CD4-positive, alpha-beta T cell (primary cell): ENCODE measurements at places on chromosomes 2 and 18.

- peak; percentile 15 for DNase-seq
These were observed 30.7 kb upstream of the ERCC3 start for GRCh38 chr2:127324635-127325034.

- no peak for DNase-seq
These were observed 48.0 kb downstream of the EFEMP1 start for GRCh38 chr2:55875434-55876135.

- no peak for DNase-seq
These were observed 3.2 kb downstream of the STRN start for GRCh38 chr2:36963106-36963505.

DNA sequence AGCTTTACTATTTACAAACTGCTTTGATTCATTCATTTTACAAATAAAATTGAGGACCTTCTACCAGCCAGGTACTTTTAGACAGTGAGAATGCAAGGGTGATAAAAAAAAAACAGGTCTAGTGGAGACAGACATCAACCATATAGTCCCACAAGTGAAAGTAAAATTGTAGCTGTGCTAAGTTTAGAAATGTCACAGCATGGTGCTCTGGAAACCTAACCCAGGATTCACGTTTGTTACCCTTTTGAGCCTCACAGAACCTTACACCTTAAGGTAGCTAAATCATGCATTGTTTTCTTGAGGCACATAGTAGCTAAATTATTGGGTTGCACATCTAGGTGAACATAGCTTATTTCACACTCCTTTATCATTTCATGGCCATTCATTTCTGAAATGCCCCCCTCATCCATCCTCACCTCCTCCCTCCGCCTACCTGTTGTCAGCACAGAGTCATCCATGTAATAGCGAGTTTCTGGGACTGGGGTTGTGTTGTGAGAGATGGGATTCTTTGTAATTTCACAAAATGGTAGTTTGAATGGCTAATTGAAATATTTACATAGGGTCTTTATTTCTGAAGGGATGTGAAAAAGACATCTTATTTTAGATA is 7.1 kb downstream of the MTA3 start:
- no peak for DNase-seq

- no peak for DNase-seq
These were observed 96.3 kb upstream of the TANK start for GRCh38 chr2:161063946-161064306.

DNA sequence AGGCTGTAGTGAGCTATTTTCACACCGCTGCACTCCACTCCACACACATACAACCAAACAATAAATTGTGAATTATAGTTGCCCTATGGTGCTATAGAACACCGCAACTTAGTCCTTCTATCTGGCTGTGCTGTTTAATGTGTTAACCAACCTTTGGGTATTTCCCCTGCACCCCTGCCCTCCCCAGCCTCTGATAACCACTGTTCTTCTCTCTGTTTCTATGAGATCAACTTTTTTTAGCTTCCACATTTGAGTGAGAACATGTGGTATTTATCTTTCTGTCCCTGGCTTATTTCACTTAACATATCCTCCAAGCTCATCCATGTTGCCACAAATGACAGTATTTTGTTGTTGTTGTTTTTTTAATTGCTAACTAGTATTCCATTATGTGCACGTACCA is 32.5 kb downstream of the TET3 start:
- DNase-seq = no peak

GRCh38 chr2:205484764-205485163 is 197.5 kb upstream of the NRP2 start:
- DNase-seq = no peak

- no peak for DNase-seq
These were observed 92.3 kb upstream of the CAPN13 start for GRCh38 chr2:30899516-30900054.

- no peak for DNase-seq
These were observed 16.1 kb downstream of the SERPINB5 start for GRCh38 chr18:63492851-63493250.

GRCh38 chr2:240403396-240404104 is 31.9 kb upstream of the GPC1 start:
- DNase-seq = no peak

DNA sequence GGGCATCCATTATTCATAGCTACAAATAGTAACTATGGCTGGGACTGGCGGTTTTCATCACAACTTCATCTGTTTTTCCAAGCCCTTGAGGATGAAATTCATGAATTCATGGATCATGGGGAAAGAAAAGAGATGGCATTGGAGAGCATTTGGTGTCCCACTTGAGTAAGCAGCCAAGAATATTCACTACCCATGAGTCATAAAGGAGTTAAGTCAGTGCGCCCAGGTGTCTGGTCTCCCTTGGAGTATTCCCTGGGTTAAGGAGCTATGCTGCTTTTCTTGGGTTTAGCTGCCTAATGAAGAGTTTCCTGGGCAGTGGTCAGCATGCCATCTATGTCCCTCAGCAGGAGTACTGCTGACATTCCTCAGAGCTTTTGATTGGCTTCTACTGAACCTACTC is 21.3 kb upstream of the LDAH start:
- no peak for DNase-seq

DNA sequence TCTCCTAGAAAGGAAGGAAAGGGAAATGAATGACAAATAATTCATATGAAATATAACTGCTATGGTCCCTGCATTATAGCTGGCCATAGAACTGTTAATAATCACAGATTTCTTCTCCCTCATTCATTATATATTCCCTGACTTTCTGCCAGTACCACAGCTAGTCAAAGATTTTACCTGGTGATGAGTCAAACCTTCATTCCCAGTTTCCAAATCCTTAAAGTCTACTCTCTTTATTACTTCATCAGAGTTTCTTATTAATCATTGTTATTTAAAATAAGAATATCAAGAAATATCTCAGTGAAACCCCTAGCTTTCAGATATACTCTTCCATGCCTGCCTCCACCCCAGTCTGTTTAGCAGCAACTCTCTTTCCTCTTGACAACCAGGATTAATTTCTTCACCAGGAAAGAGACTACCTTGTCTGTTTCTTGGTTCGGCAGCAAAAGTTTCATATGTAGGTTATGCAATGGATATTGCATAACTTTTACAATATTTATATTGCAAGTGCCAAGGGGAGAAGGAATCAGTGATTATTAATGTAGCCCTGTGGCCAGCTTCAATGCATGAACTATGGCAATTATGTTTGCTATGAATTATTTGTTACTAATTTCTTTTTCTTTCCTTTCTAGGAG is 533.8 kb downstream of the FBXO15 start:
- DNase-seq = no peak

DNA sequence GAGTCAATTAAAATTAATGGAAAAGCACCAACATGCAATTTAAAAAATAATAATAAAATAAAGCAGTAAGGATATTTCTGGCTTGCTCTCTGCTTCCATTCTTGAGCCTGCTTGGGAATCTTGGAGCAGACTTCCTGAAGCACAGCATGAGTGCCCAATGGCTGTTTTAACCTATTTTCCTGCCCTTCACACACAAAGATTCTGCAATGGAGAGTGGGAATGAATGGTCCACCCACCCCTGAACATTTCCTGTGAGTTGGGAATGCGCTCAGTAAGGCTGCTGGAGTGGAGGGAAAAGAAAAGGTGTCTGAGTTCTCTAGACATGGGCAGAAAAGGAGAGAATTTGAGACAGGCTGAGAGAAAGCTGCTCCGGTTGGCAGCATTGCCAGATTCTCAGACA is 140.6 kb downstream of the BCL2 start:
- DNase-seq = no peak

DNA sequence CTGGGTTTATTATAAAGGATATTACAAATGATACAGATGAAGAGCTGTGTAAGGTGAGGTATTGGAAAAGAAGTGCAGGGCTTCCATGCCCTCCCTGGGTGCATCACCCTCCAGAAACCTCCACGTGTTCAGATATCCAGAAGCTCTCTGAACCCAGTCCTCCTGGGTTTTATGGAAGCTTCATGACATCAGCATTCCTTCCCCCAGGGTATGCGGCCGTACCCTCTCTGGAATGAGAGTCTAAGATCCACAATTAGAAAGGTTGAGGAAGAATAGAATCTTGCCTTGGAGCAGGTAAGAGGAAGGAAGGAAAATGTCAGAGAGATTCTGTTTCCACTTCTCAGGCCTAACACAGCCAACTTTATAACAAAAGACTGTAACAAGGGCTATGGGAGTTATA is 208.2 kb upstream of the DCC start:
- no peak for DNase-seq

- DNase-seq = no peak
These were observed 26.9 kb downstream of the RMC1 start for GRCh38 chr18:23530195-23530594.

GRCh38 chr2:96305979-96306308 is 598 bp upstream of the SNRNP200 start:
- DNase-seq = no peak

GRCh38 chr2:26457695-26458364 is 20.1 kb downstream of the OTOF start:
- no peak for DNase-seq

GRCh38 chr18:25814841-25815458 is 275.5 kb downstream of the SS18 start:
- peak; percentile 15 for DNase-seq

DNA sequence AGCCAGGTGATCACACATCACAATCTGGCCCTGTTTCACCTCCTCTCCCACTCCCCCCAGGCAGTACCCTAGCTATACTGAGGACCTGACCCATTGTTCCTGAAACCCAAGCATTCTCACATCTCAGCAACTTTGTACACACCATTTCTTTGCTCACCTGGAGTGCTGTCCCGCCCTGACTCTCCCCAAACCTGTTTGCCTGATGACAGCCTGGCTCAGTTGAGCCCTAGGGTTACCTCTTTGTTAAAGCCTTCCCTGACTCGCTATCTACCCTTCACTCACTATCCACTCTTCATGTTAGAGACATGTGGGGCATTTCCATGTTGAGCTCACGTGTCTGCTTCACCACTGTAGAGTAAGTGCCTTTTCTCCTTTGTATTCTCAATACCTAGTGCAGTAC is 49.1 kb downstream of the GREB1L start:
- DNase-seq = no peak

DNA sequence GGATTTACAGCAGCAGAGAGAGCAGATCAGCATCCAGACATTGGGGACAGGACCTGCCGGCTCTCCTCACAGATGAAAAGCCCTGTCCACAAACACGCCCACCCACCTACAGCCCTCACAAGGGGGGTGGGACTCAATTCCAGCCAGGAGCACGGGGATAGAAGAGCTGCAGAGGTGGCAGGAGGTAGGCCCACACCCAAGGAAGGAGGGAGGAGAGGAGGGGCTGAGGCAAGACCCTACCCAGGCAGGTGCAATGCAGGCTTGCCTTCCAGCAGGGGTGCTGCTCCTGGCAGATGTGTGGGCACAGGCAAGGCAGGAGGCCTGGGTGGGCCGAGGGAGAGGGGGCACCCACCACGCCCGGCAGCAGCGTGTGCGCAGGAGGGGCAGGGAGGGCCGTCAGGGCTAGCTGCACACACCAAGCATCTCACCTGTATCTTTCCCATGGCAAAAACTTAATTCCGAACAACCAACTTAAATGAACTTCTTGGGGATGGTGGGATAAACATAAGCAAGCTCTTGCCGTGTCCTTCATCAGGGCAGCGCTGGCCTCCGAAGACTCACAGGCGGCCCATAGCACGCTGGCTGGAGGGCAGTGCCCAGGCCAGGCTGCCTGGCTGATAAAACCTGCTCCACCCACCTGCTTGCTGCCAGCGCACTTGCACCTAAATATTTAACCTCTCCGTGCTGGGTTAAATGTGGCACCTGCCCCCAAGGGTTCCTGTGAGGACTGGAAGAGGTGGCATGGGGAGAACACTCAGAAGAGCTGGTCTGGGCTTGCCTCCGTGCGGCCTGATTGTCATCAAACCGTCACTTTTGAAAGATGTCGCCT is 219.5 kb downstream of the HDAC4 start:
- DNase-seq = no peak

DNA sequence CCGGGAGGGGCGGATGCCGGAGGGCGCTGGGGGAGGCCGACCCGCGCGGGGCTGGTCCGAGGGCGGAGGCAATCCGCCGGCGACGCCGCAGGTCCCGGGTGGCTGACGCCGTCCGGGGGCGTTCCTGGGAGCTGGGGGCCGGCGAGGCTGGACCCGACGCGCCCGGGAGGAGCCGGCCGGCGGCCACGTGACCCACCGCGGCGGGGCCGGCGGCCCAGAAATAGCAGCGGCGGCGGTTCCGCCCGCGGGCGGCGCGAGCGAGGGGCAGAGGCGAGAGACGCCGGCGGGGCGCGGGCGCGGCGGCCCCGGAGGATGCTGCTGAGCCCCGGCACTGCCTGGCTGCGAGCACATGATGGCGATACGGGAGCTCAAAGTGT is at the start of gene RAB31:
Gene RAB31, plus strand, starts transcription at position 245 of the 377 bp plus-strand sequence. Its CDS starts 105 bp downstream, at position 350.
- no peak for DNase-seq

GRCh38 chr2:102269200-102269524 is 42.2 kb upstream of the IL1RL1 start:
- DNase-seq = no peak

DNA sequence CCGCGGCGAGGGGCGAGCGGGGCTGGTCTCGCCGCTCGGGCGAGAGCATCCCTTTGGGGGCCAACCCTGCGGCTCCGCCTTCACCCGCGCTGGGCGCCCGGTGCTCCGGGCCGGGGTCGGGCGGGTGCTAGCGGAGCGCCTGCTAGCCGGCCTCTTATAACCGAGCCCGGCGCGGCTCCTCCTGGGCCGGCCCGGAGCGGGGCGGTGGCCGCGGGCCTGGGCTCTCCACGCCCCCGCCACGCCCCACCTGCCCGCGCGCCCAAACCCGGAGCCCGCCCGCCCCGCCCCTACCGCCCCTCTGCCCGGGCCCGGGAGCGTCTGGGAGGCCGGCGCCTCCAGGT is at the start of gene FOXI3:
Gene FOXI3, minus strand, starts transcription at position 129 of the 341 bp plus-strand sequence. CDS start 158 bp downstream, outside the sequence.
- no peak for DNase-seq

GRCh38 chr2:152974146-152974545 is 255.7 kb downstream of the ARL6IP6 start:
- no peak for DNase-seq

- no peak for DNase-seq
These were observed 39.9 kb downstream of the DNAH6 start for GRCh38 chr2:84556190-84556589.

DNA sequence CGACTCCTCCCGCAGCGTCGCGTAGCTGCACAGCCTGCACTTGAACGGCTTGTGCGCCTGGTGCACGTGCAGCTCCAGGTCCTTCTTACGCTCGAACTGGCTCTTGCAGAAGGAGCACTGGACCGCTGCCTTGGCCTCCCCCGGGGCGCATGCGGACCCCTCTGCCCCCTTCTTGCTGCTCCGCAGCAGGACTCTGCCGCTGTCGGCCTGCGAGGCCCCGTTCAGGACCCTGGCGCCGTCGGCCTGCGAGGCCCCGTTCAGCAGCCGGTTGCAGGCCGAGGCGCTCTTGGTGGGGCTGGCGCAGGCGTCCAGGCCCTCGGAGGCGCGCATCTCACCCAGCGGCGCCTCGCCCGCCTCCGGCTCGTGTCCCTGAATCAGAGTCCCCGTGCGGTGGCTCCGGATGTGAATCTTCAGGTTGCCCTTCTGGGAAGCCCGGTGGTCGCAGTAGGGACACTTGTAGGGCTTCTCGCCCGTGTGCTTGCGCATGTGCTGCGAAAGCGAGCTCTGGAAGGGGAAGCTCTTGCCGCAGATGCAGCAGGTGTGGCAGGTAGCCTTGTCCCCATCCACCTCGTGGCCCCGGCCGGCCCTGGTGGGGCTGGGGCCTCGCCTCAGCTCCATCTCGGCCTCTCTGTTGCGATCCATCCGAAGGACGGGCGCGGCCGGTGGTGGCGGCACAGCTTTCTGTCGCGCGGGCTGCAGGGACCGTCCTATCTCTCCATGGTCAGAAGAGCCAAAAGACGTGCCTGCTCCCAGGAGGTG is 52.5 kb downstream of the ZNF516 start:
- DNase-seq = no peak
